Neural crest cell (in vitro differentiated cells): ENCODE measurements at places on chromosomes 7 and 10. TPM values are rescaled to one million over a fixed set of nuclear protein-coding genes. Genes with fewer than 3 reads are reported as not detected.

DNA sequence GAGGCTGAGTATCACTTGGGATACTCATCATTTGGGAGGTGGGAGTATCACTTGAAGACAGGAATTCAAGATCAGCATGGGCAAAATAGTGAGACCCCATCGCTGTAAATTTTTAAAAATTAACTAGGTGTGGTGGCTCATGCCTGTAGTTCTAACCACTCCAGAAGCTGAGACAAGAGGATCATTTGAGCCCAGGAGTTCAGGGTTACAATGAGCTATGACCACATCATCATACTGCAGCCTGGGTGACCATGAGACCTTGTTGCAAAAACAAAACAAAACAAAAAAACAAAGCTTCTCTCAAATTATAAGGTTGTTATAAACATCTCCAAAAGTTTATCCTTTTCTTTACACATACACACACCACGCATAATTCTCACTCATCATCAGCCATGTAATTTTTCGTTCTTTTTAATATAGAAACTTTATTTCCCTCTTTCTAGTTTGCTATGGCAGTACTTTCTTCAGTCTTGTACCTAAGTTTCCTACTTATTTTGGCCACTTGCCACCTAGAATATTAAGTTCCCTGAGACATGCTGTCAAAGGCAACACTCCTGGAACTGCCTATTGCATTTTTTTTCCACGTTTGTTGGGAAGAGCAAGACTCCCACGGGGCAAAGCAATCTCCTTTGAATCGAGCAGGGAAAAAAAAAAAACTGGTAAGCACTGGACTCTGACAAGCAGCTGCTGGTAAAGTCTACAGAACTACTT, 37.1 kb downstream of the SKIDA1 start:
- no peak for DNase-seq

GRCh38 chr7:126699707-126700106, 553.0 kb downstream of the GRM8 start:
- no peak for DNase-seq

GRCh38 chr7:34322841-34323240, 335.2 kb upstream of the NPSR1 start:
- no peak for DNase-seq

GRCh38 chr10:7159928-7160327, 250.9 kb downstream of the SFMBT2 start:
- DNase-seq = no peak

TFEC gene
- total RNA-seq = not detected in 2 replicates
